RKO (cell line): ENCODE measurements at places on chromosomes 16 and 17.

- DNase-seq: no peak
Observed at GRCh38 chr17:36899250-36900159, 37.8 kb upstream of the LHX1 start.

DNA sequence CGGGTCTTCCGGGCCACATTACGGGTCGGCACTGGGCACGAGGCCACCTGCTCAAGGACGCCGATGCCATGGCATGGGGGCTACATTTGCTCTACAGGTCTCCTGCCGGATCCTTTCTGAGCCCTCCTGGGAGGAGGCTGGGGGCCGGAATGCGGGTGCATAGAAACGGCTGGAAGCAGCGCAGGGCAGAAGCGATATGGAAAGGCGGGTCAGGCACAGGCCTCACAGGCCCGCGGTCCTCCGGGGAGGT lies 28.4 kb downstream of the AXIN1 start:
- DNase-seq: no peak

DNA sequence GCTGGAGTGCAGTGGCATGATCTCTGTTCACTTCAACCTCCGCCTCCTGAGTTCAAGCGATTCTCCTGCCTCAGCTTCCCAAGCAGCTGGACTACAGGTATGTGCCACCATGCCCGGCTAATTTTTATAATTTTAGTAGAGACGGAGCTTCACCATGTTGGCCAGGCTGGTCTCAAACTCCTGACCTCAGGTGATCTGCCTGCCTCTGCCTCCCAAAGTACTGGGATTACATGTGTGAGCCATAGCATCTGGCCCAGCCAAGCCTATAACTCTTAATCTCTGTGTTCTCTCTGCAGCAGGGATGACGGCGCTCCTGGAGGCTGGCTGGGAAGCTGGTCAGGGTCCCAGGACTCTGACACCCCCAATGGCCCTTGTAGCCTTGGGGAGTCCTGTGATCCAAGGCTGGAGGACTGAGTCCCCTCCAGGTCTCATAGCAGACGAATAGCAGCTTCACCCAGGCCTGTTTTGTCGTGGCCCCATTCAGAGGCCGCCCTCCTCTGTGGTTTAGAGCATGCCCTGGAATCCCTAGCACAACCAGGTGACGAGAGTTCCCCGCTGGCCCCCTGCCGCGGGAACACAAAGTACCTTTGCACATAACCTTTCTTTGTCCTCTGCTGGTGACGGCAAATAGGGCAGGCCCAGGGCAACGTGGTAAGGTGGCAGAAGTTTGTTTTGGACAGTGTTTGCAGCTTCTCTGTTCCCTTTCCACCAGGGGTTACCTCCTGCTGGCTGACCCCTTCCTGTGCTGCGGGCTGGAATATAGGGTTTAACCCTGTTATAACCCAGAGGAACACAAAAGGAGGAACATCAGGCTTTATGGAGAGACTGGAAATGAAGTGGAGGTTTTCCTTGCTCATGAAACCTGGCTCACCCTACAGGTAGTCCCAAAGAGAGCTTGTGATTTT lies 43.0 kb upstream of the TOB1 start:
- no peak for DNase-seq

GRCh38 chr17:63932721-63933120 lies 590 bp upstream of the CD79B start:
- DNase-seq: no peak

DNA sequence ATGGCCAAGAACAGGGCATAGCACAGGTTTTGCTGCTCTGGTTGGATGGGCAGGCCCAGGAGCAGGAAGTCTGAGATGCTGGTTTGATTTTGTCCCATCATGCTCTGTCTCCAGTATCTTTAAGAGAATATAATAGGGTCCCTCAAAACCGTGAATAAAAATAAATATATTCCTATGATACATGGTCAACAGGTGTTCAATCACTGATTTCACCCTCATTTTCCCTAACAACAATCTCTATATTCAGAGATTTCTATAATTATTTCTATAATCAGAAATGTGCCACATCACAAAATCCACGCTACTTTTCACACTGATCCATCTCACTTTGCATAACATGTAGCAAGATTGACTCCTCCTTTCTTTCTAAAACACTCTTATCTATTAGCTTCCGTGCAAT lies at the start of gene OR1E2:
TSS of gene OR1E2 (minus strand) at position 101 of the 400 bp plus-strand sequence. CDS start at position 101, 0 bp downstream.
- DNase-seq: no peak

- no peak for DNase-seq
Observed at GRCh38 chr17:4605826-4606225, 21.5 kb downstream of the SMTNL2 start.
